Hepatocyte (in vitro differentiated cells): ENCODE measurements at places on chromosomes 7 and 10. TPM values are rescaled to one million over a fixed set of nuclear protein-coding genes. Genes with fewer than 3 reads are reported as not detected.

DNA sequence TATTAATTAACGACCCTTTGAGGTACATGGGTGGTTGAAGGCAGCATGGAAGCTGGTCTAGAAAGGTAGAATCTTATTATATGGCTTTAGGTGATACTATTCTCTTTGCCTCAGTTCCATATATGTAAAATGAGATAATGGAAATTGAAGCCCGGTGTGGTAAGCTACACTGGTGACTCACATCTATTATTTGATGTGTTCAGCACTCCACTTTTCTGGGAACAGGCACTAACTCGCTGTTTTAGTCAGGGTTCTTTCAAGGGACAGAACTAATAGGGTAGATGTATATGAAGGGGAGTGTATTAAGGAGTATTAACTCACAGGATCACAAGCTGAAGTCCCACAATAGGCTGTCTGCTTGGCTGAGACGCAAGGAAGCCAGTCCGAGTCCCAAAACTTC is 4.4 kb upstream of the TRUB1 start:
- H3K27me3 ChIP-seq: no peaks in the 10 kb centered on the region
- H3K36me3 ChIP-seq: no peaks in the 10 kb centered on the region
- no peak overlapping the region for H3K27ac ChIP-seq
- no peak overlapping the region for H3K4me3 ChIP-seq
- DNase-seq: no peak

- H3K36me3 ChIP-seq: no peaks in the 10 kb centered on the region
- H3K27me3 ChIP-seq: peaks cover 4% of the 10 kb centered on the region
- DNase-seq: no peak
- no peak overlapping the region for H3K4me3 ChIP-seq
- no peaks in the 10 kb centered on the region for H3K4me1 ChIP-seq
These were observed 116.6 kb upstream of the MACROH2A2 start for GRCh38 chr10:69936091-69936490.

DNA sequence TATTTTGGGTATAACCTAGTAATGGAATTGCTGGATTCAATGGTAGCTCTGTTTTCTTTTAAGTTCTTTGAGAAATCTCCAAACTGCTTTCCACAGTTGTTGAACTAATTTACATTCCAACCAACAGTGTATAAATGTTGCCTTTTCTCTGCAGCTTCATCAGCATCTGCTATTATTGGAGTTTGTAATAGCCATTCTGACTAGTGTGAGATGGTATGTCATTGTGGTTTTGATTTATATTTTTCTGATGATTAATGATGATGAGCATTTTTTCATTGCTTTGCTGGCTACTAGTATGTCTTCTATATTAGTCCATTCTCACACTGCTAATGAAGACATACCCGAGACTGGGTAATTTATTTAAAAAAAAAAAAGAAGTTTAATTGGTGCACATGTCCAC is 248.6 kb upstream of the MAGI2 start:
- no peak overlapping the region for H3K4me3 ChIP-seq
- H3K27me3 ChIP-seq: no peaks in the 10 kb centered on the region
- H3K27ac ChIP-seq: no peak overlapping the region
- no peak for DNase-seq
- H3K4me1 ChIP-seq: no peaks in the 10 kb centered on the region

The SH2D4B gene
- total RNA-seq: not detected in 2 replicates

The OR6V1 gene
- total RNA-seq: not detected in 2 replicates
